ENCODE measurements at places on chromosomes 7 and 10.

GRCh38 chr7:112296432-112296831 is 89.9 kb downstream of the ZNF277 start:
- no peak for DNase-seq

DNA sequence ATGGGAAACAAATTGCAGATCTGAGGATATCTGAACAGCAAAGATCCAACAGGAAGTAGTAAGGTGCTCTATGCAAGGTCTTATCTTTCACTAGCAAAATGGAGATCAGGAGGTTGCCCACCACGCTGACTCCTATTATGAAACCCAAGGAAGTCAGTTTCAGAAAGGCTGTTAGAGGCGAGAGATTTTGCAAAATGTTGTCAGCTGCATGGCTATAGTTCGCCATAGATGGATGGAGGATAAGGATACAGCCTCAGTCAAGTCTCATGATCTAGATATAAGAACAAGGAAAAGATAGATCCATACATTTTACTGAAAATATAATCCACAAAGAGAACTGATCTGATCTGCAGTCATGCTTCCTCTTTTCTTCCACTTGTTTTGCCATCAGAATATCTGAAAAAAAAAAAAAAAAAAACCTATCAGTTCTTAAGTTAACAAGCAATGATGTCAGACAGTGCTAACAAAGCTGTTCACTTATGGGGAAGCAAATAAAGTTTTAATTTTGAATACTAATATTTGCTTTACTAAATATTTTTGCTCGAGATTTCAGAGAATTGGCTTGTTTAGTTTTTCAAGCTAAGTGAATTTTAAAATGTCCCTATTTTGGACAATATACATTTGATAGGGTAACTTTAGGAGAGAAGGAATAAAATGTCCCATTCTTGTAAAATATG is 2.0 kb downstream of the GPR85 start:
- DNase-seq = no peak

DNA sequence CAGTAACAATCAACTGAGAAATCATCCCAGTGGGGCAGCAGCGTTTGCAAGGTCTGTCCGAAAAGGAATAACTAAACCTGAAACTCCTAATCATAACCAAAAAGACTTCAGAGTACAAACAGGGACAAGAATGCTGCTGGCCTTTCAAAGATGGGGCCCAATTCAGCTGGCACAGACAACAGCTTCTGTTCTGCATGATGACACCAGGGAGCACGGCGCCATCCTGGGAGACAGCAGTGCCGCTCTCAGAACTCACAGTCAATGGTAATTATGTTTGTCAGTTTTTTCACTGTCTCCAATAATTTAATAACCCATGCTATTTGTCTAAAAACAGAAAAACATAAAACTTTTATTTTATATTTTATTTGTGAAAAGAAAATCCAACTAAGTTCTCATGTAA is 90.0 kb downstream of the LARP4B start:
- DNase-seq = no peak

DNA sequence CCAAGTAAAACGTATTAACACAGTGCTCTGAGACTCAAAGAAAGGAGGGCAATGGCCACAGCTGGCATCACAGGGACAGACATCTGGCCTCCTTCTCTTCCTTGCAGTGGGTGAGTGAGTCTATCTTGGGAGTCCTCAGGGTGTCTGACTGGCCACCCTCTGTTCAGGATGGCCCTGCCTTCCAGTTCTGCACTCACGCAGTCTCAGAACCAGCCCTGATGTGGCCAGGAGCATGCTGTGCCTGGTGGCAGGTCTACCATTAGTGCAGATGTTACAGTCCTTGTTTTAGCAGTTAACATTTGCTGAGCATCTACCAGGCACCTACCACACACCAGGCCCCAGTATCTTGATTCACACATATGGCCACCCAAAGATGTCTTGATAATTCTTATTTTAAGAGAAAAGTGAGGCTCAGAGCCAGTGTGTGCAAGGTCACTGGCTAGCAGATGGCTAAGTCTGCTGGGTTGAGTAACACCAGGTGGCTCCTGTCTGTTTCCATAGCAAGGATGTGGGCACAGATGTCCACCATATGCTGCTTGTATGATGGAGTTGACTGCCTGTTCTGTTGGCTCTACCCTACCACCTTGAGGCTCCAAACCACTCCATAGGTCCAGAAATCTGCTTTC is 23.2 kb upstream of the ARHGAP22 start:
- DNase-seq = no peak

GRCh38 chr7:33698041-33698440 is 207.3 kb upstream of the BMPER start:
- no peak for DNase-seq

- DNase-seq = no peak
Measured at GRCh38 chr10:69718951-69719350, 82.8 kb upstream of the COL13A1 start.

GRCh38 chr7:142808461-142808801 is 37.7 kb downstream of the PRSS2 start:
- no peak for DNase-seq

- DNase-seq = no peak
Measured at GRCh38 chr10:34762603-34763299, 52.3 kb downstream of the PARD3 start.

DNA sequence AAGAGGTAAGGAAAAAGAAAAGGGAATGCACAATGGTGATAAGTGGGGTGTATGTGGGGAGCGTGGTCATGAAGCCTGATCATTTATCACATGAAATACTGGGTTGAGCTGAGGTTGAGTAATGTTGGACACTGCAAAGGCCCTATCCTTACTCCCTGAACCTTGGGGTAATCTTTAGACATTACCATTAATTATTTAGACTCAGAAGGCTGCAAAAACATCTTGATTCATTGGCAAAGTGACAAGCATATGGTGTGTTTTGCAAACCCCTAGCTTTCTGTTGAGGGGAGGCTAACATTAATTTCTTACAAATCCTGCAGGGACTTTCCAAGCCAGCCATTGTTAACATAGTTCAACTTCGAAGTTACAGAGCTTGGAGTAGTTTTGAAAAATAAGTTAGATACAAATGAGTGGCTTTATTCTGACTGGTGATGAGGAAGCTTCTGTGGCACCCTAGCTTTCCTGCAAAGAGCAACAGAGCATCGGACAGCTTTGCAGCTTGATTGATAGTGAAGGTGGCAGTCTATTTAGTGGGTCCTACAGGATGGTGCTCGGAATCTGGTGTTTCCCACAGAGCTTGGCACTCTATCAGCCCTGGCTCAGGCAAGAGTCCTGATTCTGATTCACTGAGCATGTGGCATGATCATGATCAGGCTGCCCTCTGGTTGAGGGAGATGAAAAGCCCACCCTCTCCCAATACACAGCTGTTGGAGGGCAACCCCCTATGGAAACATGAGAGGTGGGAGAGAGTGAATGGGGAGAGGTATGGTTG is 153.7 kb upstream of the NPVF start:
- no peak for DNase-seq

DNA sequence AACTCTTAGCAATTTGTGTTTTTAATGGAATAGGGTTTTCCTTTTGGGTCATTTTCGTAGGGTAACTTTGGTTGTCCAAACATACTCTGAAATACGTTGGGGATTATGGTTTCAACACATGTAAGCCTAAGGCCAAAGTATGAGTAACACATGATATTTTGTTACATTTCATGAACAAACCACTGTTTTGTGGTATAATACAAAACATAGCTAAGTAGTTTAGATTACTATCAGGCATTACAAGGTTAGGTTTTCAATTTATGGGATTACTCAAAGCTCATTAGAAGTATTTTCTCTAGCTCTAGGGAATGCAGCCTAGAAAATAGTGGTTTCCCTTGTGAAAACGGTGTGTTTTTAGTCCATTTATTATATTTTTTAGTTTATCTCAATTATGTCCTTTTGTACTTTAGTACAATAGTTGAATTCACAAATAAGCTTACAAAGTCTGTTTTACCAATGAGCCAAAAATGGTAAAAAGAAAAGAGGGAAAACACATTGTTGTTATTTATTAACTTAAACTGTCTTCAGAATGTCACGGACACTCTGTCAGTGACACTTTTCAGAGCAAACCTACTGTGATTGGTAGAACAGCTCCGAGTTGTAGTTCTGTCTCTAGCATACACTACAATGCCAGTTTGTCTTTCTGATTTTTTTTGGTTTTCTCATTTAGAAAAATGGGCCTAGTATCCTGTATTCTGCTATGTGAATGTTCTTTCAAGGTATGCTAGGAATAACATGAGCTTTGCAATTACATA is 473.7 kb downstream of the SUGCT start:
- DNase-seq = no peak

GRCh38 chr7:39212876-39213275 is 235.2 kb downstream of the POU6F2 start:
- DNase-seq = no peak

GRCh38 chr7:99197498-99197897 is 10.4 kb downstream of the KPNA7 start:
- no peak for DNase-seq

DNA sequence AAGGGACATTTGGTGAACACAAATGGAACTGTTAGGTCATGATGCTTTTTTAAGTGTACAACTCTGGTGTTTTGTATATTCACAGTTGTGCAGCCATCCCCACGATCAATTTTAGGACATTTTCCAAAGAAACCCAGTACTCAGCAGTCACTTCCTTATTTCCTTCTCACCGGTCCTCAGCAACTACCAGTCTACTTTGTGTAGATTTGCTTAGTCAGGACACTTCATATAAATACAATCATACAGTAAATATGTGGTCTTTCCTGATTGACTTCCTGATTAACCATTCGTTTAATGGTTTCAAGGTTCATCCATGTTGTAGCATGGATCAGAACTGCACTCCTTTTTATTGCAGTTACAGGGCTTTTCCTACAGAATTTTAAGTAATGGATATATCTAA is 14.4 kb downstream of the SGPL1 start:
- no peak for DNase-seq

DNA sequence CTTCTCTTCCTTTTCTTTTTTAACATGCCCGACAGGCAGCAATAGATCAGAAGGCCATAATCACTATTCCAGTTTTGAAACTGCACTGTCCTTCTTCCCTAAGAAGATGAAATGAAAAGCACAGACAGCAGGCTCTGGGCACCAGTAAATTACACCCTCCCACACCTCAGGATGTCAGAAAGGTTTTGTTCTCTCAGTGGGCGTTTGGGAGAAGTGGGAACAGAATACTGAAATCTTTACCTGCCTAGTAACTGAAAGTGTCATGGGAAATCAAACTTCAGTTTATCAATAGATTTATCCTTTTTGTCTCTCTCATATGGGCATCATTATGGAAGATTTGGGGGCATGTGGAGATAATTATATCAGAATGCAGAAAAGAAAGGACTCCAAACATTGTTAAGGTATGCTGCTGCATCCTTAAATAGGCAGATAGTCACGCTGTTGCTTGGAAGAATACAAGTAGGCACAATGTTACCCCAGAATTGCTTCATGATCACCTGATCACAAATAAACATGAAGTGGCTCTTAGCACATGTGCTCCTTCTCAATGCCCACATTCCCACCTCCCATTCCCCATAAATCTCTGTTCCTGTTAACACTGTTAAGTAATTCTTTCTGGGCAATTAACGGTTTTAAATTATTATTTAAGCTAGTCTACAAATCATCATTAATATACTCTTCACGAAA is 113.3 kb downstream of the DOCK4 start:
- DNase-seq = no peak

DNA sequence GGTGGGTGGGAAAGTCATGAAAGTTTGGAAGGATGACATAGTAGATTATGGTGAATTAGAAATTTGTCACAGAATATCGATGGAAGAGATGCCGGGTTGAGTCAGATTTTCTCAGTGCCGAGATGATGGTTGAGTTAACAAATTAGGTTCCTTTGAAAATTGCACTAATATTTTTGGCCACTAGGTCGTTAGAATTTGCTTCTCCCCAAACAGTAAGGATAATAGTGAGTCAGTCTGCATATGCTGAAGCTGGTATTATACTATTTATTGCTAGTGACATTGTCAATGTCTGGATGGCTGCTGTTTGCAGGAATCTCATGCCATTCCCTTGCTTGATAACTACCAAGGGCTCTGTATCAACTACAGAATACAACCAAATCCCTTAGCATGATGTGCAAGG is 37.7 kb upstream of the MINDY3 start:
- DNase-seq = no peak

DNA sequence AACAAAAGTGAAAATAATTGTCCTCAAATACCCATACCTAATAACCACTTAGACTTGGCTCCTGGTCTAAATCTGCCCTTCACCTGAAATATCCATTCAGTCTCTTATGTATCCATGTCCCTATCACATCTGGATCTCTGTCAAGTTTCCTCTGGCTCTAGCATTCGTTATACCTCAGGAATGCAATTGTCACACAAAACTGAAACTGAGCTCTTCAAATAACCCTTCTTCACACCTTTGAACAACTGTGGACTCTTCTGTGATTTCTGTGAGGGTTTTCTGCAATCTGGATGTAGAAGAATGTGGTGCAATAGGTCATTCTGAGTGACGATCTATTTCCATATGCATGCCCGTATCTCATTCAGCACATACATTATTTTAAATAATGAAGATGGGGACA is 53.5 kb upstream of the FGL2 start:
- DNase-seq = no peak

DNA sequence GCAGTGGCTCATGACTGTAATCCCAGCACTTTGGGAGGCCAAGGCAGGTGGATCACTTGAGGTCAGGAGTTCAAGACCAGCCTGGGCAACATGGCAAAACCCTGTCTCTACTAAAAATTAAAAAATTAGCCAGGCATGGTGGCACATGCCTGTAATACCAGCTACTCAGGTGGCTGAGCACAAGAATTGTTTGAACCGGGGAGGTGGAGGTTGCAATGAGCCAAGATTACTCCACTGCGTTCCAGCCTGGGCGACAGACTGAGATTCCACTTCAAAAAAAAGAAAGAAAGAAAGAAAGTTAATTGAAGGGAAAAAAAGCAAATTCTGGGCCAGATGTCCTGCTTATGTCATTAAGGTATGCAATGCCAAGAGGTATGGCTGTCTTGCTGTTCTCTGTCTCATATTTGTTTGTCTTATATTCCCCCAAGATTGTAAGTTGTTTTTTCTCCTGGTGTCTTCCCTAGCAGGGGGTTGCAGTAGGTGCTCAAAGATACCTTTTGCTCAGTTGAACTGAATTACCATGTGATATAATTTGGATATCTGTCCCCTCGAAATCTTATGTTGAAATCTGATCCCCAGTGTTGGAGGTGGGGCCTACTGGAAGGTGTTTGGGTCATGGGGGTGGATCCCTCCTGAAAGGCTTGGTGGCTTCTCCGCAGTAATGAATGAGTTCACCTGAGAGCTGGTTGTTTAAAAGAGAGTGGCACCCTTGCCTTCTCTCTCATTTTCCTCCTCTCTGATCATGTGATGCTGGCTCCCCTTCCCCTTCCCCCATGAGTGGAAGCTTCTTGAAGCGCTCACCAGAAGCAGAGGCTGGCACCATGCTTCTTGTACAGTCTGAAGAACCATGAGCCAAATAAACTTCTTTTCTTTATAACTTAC is 60.9 kb downstream of the MYOF start:
- DNase-seq = no peak

Data from stimulated activated CD4-positive, alpha-beta T cell treated with anti-CD3 and anti-CD28 coated beads, Interleukin-2, amount 100 ng/mL, for 24 hours (primary cell).